Endothelial cell (in vitro differentiated cells): ENCODE measurements at places on chromosomes 12 and 14.

- no peak for DNase-seq
These were observed 1133.2 kb upstream of the TMEM132C start for GRCh38 chr12:127133675-127134335.

GRCh38 chr14:99809859-99810558 lies 16.8 kb downstream of the EML1 start:
- no peak for DNase-seq

DNA sequence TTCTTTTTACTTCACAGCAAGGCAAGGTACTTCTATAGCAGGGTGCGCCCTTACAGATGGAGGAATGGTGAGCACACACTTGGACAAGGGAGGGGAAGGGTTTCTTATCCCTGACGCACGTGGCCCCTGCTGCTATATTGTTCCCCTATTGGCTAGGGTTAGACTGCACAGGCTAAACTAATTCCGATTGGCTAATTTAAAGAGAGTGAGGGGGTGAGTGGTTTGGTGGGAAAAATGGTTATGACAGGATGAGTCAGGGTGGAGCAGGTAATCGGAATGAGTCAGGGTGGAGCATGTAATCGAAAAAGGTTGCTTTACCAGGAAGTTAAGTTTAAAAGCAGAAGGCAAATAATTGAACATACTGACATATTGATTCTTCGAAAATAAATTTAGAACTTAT lies 23.7 kb upstream of the RAB21 start:
- DNase-seq = no peak

- no peak for DNase-seq
These were observed 5.7 kb downstream of the FNTB start for GRCh38 chr14:64992328-64992885.
